ENCODE measurements at places on chromosomes 4 and X. TPM values are rescaled to one million over a fixed set of nuclear protein-coding genes. Genes with fewer than 3 reads are reported as not detected.
A peak's percentile ranks its signal among the peaks of the same experiment; 100 is the strongest.

DNA sequence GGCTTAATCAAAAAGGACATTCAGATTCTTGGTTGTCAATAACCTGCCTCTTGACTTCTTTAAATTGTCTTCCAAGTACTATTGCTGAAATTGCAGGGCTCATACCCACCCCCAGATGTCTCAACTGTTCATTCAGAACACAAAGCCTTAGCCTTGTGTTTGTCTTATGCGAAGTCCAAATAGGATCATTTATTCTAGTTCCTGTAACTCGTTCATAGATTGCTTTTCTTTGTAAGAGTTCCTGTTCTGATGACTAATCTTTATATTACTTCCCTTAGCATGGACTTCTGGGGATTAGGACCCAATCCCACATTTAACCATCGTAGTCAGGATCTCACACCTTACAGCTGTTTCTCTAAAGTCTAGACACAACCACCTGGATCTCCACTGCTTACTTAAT, 226.0 kb downstream of the VEGFC start:
- no peak for DNase-seq
- no peaks in the 10 kb centered on the region for H3K4me1 ChIP-seq
- H3K4me3 ChIP-seq = no peak overlapping the region
- H3K27me3 ChIP-seq = peaks cover 2% of the 10 kb centered on the region
- H3K27ac ChIP-seq = no peak overlapping the region

HSPA4L gene
- total RNA-seq = not detected

DNA sequence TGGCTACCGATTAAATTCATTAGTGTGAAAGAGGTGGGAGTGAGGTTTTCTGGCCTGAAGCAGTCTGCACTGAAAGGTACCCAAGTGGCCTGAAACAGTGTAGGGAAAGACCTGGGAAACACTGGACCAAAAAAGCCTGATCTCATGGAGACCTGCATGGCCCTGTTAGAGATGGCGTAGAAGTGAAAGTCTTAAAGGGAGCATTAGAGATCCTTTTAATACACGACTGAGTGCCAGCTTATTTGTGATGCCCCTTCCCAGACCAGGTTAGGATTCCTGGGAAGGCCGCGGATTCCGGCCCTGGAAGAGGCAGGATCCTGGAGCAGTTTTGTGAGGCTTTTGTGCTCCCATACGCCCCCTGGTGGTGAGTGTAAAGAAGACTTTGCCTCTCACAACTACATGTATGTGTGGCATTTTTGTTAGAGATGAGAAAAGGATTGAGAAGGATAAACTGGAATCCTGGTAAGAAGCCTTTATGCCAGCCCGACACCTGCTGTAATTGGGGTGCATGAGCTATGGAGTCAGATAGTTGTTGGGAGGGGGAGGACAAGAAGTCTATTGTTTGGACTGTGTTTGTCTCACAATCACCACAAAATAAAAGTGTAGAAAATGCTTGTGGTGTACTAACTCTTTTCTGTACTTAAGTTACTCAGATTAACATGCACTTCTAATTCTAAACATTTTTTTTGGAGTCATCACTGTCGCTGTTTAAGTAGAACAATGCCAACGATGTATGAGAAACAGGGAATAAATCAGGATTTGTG, 54.0 kb downstream of the JADE1 start:
- H3K4me1 ChIP-seq = peaks cover 24% of the 10 kb centered on the region
- H3K36me3 ChIP-seq = peaks cover 86% of the 10 kb centered on the region
- H3K27ac ChIP-seq = peak overlapping the region; percentile 71
- peak; percentile 67 for DNase-seq
- no peaks in the 10 kb centered on the region for H3K27me3 ChIP-seq

DNA sequence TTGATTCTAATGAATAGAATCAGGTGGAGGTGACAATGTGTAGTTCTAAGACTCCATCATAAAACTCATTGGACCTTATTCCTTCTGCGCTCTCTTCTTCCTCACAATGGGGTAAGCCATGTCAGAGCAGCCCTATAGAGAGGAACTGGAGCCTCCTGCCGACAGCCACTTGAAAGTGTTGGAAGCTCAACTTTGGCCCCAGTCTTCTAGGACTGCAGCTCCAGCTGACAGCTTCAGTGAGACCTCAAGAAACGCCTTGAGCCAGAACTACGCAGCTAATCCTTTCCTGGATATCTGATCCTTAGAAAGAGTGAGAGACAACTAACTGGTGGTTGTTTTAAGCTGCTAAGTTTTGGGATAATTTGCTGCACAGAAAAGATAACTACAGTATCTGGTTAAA, 22.1 kb upstream of the ADH7 start:
- no peaks in the 10 kb centered on the region for H3K36me3 ChIP-seq
- H3K27me3 ChIP-seq = peaks cover 34% of the 10 kb centered on the region
- H3K4me1 ChIP-seq = no peaks in the 10 kb centered on the region

DNA sequence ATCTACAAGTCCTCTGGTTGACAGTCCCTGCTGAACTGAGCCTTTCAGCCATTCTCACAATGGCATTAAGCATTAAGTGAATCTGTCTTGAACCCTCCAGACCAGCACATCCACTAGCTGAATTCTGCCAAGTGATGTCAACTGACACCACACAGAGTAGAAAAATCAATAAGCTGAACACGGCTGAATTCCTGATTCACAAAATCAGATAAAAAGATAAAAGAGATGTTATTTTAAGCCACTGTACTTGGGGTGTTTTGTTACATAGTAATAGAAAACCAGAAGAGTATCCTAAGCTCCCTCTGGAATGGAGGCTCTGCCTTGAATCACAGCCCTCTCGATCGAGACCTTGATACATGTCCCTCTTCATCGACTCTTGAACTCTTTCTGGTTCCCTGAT, 336.5 kb downstream of the DMD start:
- H3K36me3 ChIP-seq = no peaks in the 10 kb centered on the region
- H3K4me3 ChIP-seq = no peak overlapping the region
- no peaks in the 10 kb centered on the region for H3K27me3 ChIP-seq

HSFX1 gene
- total RNA-seq = 0.62 TPM

BEX1 gene
- not detected for total RNA-seq

- DNase-seq = no peak
- H3K27ac ChIP-seq = no peak overlapping the region
- no peaks in the 10 kb centered on the region for H3K36me3 ChIP-seq
- peaks cover 1% of the 10 kb centered on the region for H3K27me3 ChIP-seq
These were observed 46.9 kb downstream of the SORCS2 start for GRCh38 chr4:7239101-7239820.

- no peak overlapping the region for H3K4me3 ChIP-seq
- no peak for DNase-seq
- peaks cover 9% of the 10 kb centered on the region for H3K27me3 ChIP-seq
- H3K27ac ChIP-seq = no peak overlapping the region
These were observed 12.7 kb upstream of the HPF1 start for GRCh38 chr4:169770416-169770815.

ADH1A gene
- total RNA-seq = not detected

DNA sequence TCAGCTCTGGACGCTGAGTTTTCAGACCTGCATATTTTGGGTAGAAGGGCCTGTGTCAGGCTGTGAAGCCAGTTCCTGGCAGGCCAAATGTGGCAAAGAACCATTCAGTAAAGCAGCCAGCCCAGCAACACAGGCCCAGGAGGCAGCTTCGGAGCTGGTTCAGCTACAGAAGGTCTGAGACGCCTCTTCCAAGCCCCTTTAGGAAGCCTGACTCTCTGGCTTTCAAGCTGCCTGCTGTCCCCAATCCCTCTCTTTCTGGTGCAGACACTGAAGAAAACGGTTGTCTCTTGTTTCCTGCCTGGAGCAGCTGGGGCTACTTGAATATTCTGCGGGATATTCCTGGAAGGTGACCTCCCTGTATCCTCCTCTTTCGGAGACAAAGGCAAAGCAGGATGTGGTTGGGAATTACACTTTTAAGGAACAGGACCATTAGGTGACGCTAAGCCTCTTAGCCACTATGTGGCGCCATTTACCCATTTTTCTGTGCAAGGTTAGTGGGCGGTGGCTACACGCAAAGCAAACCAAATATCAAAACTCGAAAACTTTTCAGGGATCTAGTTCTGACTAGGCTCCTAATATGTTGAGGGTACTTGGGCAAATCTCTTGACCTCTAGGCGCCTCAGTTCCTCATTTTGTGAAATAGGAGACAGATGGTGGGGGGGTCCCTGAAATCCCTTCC, 47.2 kb upstream of the LAS1L start:
- no peak overlapping the region for H3K4me3 ChIP-seq
- peak; percentile 70 for DNase-seq
- H3K27ac ChIP-seq = peak overlapping the region; percentile 44
- no peaks in the 10 kb centered on the region for H3K27me3 ChIP-seq
- no peaks in the 10 kb centered on the region for H3K4me1 ChIP-seq
- H3K36me3 ChIP-seq = no peaks in the 10 kb centered on the region

HHIP gene
- not detected for total RNA-seq

PLXNA3 gene
- 49.5 TPM for total RNA-seq

DNA sequence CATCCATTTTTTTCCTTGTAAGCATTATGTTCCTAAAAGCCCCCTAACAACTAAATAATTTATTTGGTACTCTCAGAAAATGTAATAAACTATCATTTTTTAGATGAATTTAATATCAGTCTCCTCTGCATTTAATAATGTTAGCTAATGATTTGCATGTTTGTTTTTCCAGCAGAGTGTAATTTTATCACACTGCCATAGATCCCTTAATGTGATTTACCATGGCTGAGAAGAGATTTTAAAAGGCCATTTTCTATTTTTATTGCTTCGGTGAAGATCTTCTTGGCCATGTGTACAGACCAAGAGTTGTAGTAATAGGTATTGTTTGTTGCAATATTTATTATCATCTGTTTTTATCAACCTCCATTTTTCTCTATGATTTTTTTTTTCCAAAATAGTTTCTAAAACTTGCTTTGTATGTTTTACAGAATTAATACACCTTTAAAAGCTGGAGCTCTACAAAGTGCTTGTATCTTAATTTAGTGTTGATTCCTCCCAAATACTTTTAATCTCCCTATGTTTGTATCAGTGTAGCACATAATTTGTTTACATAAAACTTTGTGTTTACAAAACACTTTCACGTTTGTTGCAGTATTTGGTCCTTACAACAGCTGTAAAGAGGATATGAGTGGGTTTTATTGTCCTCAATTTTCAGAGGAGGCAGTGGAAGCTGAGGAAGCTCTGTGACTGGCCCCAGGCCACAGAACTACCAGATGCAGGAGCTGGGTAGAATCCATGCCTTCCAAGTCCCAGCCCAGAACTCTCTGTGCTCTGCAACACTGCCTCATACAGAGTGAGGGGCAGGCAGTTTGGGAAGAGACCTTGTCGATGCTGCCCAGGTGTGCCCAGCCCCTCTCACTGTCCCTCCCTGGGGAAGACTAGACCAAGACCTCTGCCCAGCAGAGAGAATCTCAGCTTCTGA, 58.1 kb downstream of the FAM114A1 start:
- H3K36me3 ChIP-seq = no peaks in the 10 kb centered on the region
- no peak overlapping the region for H3K4me3 ChIP-seq

KDR gene
- not detected for total RNA-seq

- H3K4me3 ChIP-seq = no peak overlapping the region
- H3K4me1 ChIP-seq = no peaks in the 10 kb centered on the region
- H3K36me3 ChIP-seq = peaks cover 5% of the 10 kb centered on the region
- no peak for DNase-seq
- no peak overlapping the region for H3K27ac ChIP-seq
These were observed 9.7 kb upstream of the SORCS2 start for GRCh38 chr4:7182616-7183015.

DNA sequence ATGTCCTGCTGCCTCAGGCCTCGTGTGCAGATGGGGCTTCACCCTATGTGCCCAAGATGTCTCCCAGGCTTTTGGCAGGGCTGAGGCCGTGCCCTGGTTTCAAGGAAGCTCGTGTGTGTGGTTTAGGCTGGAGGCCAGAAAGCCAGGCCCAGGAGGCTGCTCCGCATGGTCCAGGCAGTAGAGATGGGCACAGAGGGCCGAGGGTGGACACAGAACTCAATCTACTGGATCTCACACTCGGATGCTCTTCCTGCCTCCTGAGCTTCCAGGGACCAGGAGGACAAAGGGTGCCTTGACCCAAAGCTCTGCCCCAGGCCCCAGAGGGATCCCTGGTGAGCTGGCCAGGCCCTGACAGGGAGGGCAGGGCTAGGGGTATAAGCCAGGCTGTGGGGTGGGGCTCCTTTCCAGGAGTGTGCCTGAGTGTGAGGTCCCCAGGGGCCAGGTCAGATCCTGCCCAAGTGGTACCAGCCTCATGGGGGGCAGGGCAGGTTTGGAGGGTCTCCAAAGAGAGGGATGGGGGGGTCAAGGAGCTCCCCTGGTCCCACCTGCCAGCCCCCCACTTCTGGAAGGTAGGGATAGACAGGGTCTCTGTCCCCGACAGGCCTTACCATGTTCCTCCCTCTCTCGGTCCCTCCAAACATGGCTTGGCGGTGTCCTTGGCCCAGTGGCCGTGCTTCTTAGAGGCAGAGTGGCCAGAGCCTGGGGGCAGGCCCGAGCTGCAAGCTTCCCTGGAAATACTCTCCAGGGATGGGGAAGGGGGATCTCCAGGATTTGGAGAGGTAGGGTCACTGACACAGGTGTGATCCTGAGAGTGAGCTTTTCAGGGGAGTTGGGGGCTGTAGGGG, 23.8 kb downstream of the HTRA3 start:
- DNase-seq = no peak
- peaks cover 2% of the 10 kb centered on the region for H3K4me1 ChIP-seq
- no peaks in the 10 kb centered on the region for H3K27me3 ChIP-seq
- H3K36me3 ChIP-seq = no peaks in the 10 kb centered on the region
- no peak overlapping the region for H3K27ac ChIP-seq

NDNF gene
- total RNA-seq = not detected

DNA sequence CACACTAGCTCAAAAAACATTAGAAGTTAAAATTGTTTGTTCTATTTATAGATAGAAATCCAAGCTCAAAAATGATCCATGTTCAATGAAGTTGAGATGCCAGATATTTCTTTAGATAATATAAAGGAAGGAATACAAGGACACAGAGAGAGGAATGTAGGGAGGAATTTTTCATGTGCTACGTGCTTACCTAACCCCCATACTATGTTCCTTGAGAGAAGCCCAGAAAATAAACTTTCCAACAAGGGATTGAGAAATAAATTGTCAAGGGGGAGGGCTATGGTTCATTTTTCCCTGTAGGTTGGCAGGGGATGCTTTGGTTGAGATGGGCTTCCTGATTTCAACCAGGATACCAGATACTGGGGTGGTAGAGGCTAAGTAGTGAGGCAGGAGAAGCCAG, 15.6 kb upstream of the ADH5 start:
- peaks cover 3% of the 10 kb centered on the region for H3K4me1 ChIP-seq
- no peak overlapping the region for H3K27ac ChIP-seq
- DNase-seq = no peak
- no peaks in the 10 kb centered on the region for H3K27me3 ChIP-seq
- peaks cover 4% of the 10 kb centered on the region for H3K36me3 ChIP-seq

CYBB gene
- total RNA-seq = 5.6 TPM

GRCh38 chr4:2824329-2824835, 19.3 kb upstream of the ADD1 start:
- no peak overlapping the region for H3K27ac ChIP-seq
- no peaks in the 10 kb centered on the region for H3K27me3 ChIP-seq
- no peaks in the 10 kb centered on the region for H3K36me3 ChIP-seq
- H3K4me1 ChIP-seq = peaks cover 16% of the 10 kb centered on the region

- no peak overlapping the region for H3K27ac ChIP-seq
- DNase-seq = no peak
- no peak overlapping the region for H3K4me3 ChIP-seq
- no peaks in the 10 kb centered on the region for H3K4me1 ChIP-seq
These were observed 300.5 kb downstream of the TRIML1 start for GRCh38 chr4:188439641-188440311.

All from naive thymus-derived CD8-positive, alpha-beta T cell (primary cell).